ENCODE measurements at places on chromosomes 5 and 9.

DNA sequence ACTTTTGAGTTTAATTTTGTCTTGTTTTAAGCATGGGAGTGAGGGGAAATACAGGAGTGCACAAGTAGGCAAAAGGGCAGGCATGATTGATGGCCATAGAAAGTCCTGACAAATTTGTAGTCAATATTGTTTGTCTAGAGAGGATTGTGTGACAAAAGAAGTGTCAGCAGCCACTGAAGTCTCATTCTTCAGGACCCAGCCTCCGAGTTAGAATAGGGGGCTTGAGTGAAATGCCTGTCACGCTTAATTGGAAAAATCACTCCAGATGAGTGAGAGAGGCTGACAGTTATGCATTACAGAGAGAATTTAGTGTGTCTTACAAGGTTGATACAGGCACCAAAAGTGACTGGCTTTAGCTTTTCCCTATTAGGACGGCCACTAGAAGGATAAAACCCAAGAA, 81.9 kb upstream of the RPS23 start:
- DNase-seq: no peak

- no peak for DNase-seq
Observed at GRCh38 chr9:84141741-84142370, 161.3 kb downstream of the RMI1 start.

GRCh38 chr9:137485343-137486140, 26.4 kb upstream of the NSMF start:
- no peak for DNase-seq

GRCh38 chr9:132069046-132069898, 10.4 kb downstream of the MED27 start:
- DNase-seq: no peak

GRCh38 chr5:17157294-17157693, 60.1 kb upstream of the BASP1 start:
- no peak for DNase-seq

DNA sequence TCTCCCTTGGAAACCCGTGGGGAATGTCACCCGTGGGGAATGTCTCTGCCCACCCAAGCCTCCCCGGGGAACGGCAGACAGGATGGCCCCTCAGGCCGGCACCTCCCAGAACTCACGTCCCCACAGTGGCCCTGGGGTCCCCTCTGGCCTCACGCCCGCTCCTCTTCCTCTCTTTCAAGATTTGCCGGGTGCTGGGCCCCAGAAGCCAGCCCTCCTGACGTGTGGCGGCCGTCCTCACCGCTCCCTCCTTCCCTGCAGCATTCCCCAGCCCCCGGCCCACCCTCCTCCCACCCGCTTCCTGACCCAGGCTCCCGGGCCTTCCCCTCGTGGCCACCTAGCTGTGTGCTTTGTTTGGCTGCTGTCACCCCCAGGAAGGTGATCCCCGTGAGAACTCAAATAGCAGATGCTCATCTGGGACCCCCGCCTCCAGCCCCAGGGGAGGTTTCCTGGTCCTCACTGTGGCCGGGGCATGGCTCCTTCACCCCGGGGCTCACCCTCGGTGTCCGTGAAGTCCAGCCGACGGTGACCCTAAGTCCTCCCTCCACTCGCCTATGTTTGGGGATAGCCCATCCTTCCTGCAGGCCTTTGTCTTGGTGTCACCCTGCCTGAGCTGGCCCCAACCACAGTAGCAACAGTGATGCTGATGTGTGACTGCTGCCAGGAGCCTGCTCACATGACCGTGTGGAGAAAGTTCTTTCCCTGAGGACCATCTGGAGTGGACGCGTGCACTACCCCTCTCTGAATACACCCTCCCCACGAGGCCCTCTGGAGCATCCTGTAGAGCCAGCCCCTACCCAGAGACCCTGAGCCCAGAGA, 163.3 kb upstream of the IER5L start:
- DNase-seq: no peak

- DNase-seq: no peak
Observed at GRCh38 chr9:107288701-107289100, 5.6 kb downstream of the RAD23B start.

GRCh38 chr9:134617836-134618162, 23.8 kb upstream of the COL5A1 start:
- DNase-seq: no peak

- no peak for DNase-seq
Observed at GRCh38 chr9:4741365-4742089, 525 bp upstream of the AK3 start.

- no peak for DNase-seq
Observed at GRCh38 chr9:109934136-109934856, 154.3 kb downstream of the PALM2AKAP2 start.

DNA sequence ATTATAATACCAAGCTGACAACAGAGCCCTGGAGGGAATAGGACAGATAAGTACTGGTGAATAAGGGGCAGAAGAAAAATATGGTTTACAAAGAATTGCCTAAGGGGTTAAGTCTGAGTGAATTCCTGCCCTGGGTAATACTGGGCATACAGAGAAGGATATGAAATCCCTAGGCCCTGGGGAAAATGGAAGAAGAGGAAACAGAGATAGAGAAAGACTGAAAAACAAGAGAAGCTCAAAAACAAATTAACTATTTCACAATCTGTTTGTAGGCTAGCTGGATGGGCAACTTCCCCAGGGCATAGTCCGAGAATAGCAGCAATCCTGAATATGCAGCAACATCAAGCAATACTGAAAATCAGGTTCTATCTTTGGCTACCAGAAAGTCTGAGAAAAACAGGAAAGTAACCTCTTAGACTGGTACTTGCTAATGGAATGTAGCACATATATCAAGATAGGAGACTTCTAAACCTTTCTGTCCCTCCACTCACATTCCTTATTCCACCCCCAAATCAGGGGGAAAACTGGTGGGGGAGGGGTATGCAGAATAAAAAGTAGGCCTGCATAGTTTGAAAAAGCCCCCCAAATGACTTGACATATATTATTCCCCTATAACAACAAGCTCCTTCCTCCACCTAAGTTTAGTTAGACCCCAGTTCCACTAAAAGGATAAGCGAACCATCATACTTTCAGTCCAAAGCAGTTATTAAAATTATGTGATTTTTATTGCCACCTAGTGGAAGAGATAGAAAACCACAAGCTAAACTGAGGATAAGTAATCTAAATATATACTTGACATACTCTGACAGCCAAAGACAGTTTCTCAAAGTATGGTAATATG, 20.6 kb downstream of the SLC38A9 start:
- DNase-seq: peak; percentile 53

GRCh38 chr9:20906326-20906725, 125.1 kb downstream of the HACD4 start:
- no peak for DNase-seq

DNA sequence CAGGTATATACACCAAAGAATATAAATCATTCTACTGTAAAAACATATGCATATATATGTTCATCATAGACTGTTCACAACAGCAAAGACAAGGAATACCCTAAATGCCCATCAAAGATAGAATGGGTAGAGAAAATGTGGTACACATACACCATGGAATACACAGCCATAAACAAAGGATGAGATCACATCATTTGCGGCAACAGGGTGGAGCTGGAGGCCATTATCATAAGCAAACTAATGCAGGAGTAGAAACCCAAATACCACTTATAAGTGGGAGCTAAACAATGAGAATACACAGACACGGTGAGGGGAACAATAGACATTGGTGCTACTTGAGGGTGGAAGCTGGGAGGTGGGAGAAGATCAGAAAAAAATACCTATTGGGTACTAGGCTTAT, 117.6 kb downstream of the COX7C start:
- DNase-seq: no peak

GRCh38 chr9:79264041-79264440, 307.7 kb upstream of the TLE4 start:
- DNase-seq: no peak

DNA sequence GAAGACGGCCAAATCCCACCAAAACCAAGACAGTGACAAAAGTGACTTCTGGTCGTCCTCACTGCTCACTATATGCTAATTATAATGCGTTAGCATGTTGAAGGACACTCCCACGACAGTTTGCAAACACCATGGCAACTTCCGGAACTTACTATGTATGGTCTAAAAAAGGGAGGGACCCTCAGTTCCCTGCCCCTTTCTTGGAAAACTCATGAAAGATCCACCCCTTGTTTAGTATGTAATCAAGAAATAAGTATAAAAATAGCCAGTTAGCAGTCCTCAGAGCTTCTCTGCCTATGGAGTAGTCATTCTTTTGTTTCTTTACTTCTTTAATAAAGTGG, 9.5 kb downstream of the FCN2 start:
- no peak for DNase-seq

DNA sequence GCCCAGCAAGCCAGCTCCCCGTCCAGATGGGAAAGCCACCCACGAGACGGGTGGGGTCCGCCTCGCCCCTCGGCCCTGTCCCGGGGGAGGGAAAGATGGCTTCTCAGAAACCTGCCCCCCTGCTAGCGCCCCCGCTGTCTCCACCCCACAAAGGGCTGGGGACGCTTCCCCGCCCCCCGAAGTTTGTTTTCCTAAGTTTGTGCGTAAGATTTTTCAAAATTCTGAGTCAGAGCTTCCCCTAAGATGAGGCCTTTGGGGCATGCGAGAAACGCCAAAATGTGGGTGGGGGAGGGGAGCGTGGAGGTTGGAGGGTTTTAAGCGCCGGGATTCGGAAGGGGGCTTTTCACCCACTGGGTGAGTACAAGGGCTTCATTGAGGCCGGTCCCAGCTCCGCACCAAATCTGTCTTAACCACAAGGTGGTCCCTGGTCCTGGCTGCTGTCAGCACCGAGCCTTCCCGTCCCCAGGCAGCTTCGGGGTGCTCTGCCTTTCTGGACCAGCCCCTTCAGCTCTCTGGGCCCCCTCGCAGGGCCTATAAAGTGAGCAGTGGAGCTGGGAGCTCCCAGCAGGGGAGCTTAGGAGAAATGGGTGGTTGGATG, 32.3 kb downstream of the PRRX2 start:
- no peak for DNase-seq

DNA sequence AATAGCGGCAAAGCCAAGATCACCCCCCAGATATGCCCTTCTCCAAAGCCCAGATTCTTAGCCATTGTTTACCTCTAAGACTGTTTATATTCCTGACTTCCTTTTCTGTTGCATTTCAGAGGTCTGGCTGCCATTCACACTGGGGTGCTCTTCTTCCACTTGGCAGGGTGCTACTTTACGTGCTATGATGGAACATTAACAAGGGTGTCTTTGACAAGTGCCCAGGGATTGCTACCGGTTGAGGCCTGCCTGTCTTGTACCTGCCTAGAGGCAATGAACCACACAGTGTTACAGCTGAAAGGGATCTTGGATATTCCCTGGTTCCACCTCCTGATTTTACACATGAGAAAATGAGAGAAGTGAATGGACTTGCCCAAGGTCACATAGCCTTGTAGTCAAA, 352.1 kb upstream of the KIF2A start:
- DNase-seq: no peak

- DNase-seq: no peak
Observed at GRCh38 chr5:53076014-53076583, 33.5 kb downstream of the MOCS2 start.

DNA sequence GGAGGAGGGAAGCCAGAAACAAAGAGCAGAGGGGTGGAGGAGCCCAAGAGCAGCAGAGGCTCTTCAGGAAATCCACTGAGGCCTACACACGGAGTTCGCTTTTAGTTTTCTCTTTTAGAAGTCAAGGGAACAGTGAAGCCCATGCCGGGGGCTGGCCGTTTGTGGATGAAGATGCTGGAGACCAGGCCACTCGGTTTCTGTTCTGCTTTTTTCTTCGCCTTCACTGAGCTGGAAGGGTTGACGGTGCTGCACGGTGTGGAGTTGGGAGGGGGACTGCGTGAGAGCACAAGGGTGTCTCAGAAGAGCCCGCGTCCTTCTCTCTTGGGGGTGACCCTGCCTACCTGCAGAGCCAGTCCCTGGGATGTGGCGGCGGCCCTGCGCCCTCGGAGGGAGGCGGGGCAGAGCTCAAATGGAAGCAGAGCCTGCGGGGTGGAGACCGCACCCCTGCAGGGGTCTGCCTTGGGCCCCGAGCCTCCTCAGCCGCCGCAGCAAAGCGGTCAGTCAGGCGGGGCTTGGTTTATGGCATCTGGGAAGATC, 68.5 kb upstream of the CACNA1B start:
- peak; percentile 86 for DNase-seq

DNA sequence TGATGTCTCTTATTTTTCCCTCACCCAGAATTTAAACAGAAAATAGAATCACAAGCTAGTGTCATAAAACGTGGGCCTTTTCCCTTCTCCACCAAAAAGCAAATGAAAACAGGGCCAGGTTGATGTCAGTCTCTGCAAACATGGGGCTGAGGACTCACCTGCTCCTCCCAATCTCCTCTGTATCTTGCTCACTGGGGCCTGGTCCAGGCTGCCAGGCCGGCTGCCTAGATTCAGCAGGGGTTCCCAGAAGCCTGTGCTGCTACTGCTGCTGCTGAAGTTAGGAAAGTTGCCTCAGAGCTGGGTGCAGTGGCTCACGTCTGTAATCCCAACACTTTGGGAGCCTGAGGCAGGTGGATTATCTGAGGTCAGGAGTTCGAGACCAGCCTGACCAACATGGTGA, 84.3 kb downstream of the PCDH1 start:
- no peak for DNase-seq

DNA sequence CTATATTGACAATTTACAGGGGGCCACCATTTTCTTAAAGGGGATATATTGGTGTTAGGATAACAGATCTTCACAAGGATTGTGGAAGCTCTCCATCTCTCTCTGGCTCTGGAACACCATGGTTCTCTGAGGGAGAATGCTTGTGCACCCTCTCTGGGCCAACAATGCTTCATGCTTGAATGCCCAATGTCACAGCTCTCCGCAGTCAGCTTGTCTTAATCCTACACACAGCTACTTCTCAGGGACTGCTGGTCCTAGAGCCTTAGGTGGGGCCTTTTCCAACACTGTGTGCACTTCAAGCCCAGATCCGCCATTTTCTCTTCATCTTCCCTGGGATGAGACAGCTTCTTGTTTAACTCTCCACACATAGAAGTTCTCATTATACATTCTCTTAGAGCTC, 6.9 kb upstream of the PDLIM4 start:
- no peak for DNase-seq

DNA sequence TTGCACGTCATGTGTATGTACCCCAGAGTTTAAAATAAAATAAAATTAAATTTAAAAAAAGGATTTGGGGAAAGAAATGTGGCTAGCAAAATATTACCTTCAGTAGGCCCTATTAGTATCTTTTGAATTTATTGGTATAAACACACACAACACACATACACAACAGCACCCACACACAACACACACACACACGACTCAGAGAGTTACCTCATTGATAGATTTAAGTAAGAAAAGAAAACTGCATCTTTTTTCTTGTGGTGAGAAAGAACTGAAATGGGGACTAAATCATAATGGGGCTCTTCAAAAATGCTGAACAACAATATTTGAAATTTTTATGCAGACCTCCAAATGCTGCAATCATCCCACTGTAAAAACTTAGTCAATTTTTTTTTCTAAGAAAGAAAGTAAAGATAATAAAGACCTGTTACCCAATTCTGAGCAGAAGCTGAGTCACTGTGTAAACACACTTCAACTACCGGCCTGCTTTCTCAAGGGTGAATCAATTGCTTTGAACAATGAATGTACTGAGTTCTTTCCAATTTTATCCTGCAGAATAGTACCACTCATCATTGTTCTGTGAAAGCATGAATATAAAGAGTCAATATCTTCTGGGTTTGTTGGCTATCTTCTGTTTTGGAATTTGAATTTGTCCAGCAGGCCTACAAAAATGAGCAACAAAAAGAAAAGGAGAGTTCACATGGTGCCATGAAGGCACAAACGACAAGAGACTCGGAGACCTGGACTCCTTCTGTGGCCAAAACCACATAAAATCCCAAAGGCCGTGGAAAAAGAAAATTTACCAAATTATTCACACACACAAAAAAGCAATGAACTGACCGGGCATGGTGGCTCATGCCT, 57.9 kb upstream of the CCNG1 start:
- no peak for DNase-seq
